ENCODE measurements at places on chromosomes 1 and 21.
A peak's percentile ranks its signal among the peaks of the same experiment; 100 is the strongest.

DNA sequence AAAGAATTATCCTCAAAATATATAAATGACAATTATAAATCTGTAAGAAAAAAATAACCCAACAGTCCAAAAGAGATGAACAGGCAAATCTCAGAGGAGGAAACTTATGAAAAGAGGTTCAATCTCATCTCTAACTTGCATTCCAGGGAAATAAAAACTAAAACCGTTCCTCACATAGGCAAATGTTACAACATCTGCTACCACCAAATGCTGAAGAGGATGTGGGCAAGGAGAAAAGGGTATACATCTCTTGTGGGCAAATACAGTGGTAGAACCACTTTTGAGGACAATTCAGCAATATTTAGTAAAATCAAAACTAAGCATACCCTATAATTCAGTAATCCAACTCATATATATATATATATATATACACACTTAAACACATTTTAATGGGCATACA is 33.7 kb upstream of the SGIP1 start:
- DNase-seq, result no peak

- DNase-seq, result no peak
These were observed 26.6 kb downstream of the TMEM51 start for GRCh38 chr1:15180189-15180588.

DNA sequence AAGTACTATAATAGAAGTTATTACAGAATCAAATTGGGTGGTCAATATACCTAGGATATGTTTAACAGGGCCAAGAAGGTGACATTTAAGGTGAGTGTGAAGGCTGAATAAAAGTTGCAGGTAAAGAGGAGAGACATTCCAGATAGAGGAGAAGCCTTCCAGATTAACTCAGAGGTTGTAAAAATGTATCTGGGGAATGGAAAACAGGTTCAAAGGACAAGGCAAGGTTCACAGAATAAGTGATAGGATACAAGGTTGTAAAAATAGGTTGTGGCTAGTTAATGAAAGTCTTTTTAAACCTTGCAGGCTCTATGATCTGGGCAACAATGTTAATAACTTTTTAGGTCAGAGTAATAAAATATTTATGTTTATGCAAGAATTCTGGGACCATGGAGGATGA is 40.2 kb downstream of the FUBP1 start:
- no peak for DNase-seq

- DNase-seq, result peak; percentile 94
These were observed 41.5 kb downstream of the UBE4B start for GRCh38 chr1:10074059-10074851.

DNA sequence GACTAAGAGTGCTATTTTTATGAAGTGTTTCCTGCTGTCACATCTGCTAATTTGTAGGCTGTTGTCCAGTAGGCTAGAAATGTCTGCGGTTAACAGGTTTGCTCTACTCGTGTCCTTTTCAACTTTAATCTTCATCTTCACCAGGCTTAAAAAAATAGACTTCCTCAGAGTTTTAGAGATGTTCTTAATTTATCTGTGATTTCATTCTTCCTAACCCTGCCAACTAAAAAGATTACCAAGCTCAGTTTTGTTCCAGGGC is 66.8 kb downstream of the SASS6 start:
- no peak for DNase-seq

DNA sequence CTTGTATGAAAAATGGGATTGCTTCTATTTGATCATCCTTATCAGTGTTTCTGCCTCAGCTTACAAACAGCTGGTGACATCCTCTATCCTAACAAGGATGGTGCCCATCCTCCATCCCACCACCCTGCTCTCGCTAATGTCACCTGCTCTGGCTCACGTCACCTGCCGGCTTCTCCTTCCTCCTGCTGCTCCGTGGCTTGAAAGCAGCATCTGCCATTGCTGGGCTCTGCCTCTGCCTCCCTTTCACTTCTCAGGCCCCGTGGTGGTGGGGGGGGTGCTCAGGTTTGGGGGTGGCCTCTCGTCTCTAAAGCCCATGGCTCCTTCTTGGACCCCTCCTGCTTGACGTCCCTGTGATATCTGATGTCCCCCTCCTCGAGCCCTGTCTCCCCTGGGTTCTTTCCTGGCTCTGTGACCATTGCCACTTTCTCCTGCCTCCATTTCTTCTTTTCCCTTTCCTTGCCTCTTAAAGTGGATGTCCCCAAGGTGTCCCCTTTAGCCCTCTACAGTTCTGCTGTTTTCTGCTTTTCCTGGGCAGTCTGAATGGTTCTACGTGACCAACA is 135.5 kb upstream of the ERRFI1 start:
- DNase-seq, result no peak

- no peak for DNase-seq
These were observed 22.2 kb downstream of the RUNX1 start for GRCh38 chr21:35026617-35027562.

DNA sequence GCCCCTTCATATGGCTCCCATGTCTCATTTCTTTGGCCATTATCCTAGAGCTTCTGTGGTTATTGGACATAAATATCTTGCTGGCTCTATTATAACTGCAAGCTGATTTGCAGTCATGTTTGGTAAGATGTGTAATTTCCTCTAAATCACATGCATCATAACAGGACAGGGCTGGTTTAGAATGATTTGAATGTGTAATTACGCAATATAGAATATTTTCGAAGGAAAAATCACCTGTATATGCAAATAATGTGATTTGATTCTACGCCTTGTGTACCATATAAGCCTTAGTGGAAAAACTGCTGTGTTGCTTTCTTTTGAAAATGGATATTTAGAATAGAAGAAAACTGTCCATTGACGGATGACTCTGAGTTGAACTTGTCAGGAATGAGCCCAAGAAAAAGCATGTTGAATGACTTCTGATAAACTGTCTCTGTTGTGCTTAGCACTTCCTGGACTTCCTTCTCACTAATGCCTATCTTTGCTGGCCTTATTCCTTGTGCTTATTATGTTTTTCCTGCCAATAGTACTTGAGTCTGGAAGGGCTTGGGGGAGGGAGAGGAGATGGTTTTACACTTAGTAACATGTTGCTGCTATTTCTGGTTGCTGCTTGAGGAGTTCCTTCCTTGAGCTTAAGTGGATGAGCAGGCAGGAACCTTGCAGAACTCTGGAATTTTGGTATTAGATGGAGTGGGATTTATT is 6.5 kb downstream of the CACHD1 start:
- DNase-seq, result peak; percentile 58

DNA sequence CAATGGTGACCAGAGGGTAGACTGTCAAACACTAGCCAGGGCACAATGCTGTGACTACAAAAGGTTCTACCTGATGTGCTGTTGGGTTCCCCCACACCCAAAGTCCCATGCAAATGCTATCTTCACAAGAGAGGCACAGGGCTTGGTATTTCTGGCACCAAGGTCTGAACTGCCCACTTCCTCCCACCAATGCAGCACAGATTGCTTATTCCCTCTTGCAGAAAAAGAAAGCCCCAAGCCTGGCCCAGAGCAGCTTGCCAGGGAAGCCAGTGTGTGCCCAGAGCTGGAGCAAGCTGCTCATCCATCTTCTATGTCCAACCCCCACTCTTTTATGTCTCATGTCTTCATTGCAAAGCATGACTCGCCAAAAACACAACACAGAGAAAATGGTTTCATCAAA is 149.4 kb upstream of the CAMK1G start:
- peak; percentile 19 for DNase-seq

DNA sequence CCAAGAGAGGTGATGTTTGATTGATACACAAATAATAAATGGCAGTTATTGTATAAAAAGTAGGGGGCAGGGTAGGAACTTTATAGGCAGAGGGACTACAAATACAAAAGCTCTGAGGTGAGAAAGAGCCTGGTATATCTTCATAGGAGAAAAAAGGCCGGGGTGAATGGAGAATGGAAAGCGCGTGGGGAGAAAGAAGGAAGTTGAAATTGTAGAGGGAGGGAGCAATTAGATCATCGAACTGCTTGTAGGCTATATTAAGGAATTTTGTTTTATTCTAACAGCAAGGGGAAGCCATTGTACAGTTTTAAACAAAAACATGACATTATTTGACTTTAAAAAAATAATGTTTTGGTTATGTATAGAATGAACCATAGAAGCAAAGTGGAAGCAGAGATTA is 147.4 kb downstream of the PDE4B start:
- no peak for DNase-seq

GRCh38 chr1:86541859-86542258 is 5.0 kb upstream of the CLCA4 start:
- no peak for DNase-seq

DNA sequence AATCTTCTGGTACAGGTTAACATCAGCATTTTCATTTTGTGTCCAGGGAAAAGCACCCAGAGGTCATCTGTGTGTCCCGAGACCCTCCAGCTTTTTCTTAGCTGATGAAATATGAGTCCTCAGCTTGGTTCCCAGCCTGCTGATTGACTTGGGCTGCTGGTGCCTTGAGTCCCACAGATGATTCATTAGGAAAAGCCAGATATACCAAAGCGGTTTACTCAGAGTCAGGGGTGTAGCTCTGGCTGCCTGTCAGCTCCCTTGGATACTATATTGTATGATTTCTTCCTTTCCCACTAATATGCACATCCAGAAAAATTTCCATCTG is 43.7 kb upstream of the MAB21L3 start:
- peak; percentile 96 for DNase-seq

DNA sequence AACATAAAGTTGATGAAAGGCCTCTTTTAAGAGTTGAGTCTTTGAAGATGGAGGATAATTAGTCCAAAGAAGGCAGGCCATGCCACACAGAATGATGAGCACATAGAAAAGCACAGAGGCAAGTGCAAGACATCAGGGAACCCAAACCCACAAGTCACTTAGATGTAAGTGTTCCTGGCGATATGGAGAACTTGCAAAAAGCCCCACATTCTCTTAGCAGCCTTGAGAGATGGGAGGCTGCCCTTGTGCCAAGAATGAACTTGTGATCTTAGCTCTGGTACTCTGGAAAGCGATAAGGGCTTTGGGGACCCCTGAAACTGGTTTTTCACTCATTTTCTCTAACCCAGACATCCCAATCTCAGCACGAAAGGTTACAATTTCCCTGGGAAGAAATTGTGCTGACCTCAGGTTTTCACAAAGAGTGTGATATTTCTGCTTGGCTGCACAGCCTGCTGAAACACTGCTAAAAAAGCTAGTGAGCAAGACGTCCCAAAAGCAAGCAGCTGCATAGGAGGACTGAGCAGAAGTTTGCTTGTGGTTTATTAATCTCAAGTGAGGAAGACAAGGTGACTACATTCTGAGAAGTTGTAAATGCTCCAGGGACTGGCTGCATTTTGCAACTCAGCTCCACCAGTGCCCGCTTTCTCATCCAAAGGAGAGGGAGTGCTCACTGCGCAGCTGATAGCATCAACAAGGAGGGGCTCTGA is 496.9 kb upstream of the CAMK1G start:
- no peak for DNase-seq
